Colonic mucosa (tissue), 4 donors: ENCODE measurements at places on chromosomes 1 and 21. TPM values are rescaled to one million over a fixed set of nuclear protein-coding genes. Genes with fewer than 3 reads are reported as not detected.

- no peaks in the 10 kb centered on the region for H3K27me3 ChIP-seq
- H3K4me3 ChIP-seq, result no peak overlapping the region
- no peaks in the 10 kb centered on the region for H3K4me1 ChIP-seq
Observed at GRCh38 chr1:212431644-212432043, 1.1 kb upstream of the NENF start.

- no peaks in the 10 kb centered on the region for H3K36me3 ChIP-seq
- H3K4me1 ChIP-seq, result no peaks in the 10 kb centered on the region
- H3K27me3 ChIP-seq, result no peaks in the 10 kb centered on the region
- no peak overlapping the region for H3K27ac ChIP-seq
- H3K4me3 ChIP-seq, result no peak overlapping the region
Observed at GRCh38 chr1:64581135-64581842, 111.4 kb downstream of the CACHD1 start.

DNA sequence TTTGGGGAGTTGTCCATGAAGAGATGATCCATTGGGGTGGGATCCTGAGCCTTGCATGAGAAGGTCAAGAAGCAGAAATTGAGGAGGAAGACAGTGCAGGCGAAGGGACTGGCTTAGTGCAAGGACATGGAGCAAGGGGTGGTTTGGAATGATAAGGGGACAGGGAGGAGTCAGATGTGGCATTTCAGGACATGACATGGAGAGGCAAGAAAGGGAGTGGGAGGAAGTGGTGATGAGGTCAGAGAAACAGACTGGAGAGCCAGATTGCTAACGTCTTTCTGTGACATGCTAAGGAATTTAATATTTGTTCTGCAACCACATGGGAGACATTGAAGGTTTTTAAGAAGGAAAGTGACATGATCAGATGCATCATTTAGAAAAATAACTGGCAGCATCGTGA is 346.8 kb upstream of the FMN2 start:
- no peaks in the 10 kb centered on the region for H3K27me3 ChIP-seq
- no peak for DNase-seq
- H3K4me1 ChIP-seq, result no peaks in the 10 kb centered on the region
- no peak overlapping the region for H3K4me3 ChIP-seq

DNA sequence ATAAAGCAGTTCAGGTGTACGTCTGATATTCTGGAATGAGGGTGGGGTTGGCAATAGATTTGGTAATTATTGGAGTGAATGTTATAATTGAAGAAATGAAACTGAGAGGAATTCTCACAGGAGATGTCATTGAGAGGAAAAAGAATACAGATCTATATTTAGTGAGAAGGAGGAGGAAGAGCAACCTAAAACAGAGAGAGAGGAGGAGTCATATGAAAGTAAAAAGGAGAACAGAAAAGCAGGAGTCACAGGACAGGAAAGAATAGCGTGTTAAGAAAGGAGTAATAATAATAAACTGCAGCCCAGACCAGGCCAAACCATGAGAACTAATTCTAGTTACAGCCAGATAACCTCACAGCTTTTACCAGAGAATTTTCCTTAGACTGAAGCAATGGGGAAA is 62.7 kb upstream of the MROH9 start:
- no peak overlapping the region for H3K27ac ChIP-seq
- H3K4me3 ChIP-seq, result no peak overlapping the region
- no peak for DNase-seq
- no peaks in the 10 kb centered on the region for H3K27me3 ChIP-seq
- no peaks in the 10 kb centered on the region for H3K36me3 ChIP-seq
- no peaks in the 10 kb centered on the region for H3K4me1 ChIP-seq

DNA sequence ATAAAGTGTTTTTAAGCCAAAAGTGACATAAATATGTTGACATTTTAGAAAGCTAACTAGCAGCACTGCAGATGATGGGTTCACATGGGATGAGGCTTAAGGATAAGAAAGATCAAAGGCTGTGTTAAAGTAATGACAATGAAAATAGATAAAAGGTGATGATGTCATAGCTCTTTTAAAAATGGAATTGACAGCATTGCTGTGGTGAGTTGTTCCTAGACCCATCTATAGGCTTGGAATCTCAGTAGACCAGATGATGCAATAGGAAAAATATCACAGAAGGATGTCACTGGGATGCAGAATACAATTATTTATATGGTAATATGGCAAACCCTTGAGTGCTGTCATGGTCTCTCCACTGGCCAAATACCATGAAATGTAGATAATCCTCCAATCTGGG is 286.0 kb downstream of the PLA2G4A start:
- no peak overlapping the region for H3K27ac ChIP-seq
- H3K4me1 ChIP-seq, result no peaks in the 10 kb centered on the region
- no peaks in the 10 kb centered on the region for H3K36me3 ChIP-seq
- DNase-seq, result no peak
- no peak overlapping the region for H3K4me3 ChIP-seq

GRCh38 chr1:159925719-159926078 is 392 bp upstream of the TAGLN2 start:
- DNase-seq, result no peak
- H3K4me1 ChIP-seq, result no peaks in the 10 kb centered on the region
- peak overlapping the region; percentile 68 for H3K4me3 ChIP-seq
- H3K27ac ChIP-seq, result peak overlapping the region; percentile 92
- H3K36me3 ChIP-seq, result no peaks in the 10 kb centered on the region

GRCh38 chr21:17693801-17694200 is 81.1 kb upstream of the BTG3 start:
- H3K4me1 ChIP-seq, result no peaks in the 10 kb centered on the region
- no peaks in the 10 kb centered on the region for H3K36me3 ChIP-seq
- H3K27me3 ChIP-seq, result no peaks in the 10 kb centered on the region
- no peak overlapping the region for H3K27ac ChIP-seq

GRCh38 chr1:3558036-3558726 is 53.1 kb downstream of the MEGF6 start:
- H3K27me3 ChIP-seq, result no peaks in the 10 kb centered on the region
- no peak overlapping the region for H3K4me3 ChIP-seq
- H3K36me3 ChIP-seq, result no peaks in the 10 kb centered on the region
- H3K27ac ChIP-seq, result no peak overlapping the region

DNA sequence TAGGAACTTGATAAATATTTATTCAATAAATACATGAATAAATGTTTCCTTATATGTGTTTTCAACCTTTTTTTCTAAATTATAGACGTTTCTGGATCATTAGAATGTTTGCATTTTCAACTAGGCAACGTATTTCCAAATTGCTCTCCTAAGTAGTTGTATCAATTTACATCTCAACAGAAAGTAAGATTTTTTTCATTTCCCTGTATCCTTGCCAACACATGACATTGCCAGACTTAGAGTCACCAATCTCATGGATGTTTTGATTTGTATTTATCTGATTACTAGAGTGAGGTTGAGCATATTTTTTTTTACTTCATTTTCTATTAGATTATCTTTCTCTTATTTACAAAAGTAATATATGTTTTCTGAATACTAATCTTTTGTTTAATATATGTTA is 22.2 kb upstream of the SMG7 start:
- H3K36me3 ChIP-seq, result no peaks in the 10 kb centered on the region
- no peak overlapping the region for H3K27ac ChIP-seq
- no peak for DNase-seq
- H3K4me3 ChIP-seq, result no peak overlapping the region

GRCh38 chr1:31901838-31902509 is 36.2 kb downstream of the PTP4A2 start:
- no peak for DNase-seq
- no peaks in the 10 kb centered on the region for H3K27me3 ChIP-seq
- H3K36me3 ChIP-seq, result no peaks in the 10 kb centered on the region
- H3K4me3 ChIP-seq, result no peak overlapping the region

DNA sequence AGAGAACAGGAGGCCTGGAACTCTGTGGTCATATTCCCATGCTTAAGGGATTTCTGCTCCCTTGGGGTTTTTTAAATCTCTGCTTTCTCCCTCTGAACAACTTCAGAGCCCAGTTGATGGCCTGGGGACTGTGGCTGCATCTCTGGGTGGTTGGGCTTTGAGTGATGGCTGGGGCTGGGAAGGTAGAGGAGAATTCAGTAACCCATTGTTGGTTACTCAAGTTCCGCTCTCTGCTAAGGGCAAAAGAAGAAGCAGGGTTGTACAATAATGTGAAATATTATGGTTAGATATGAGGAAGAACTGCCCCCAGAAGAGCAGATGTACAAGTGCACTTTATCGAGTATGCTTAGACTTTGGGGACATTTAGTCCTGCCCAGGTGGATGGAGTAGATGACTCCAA is 72.1 kb upstream of the CNTN2 start:
- H3K27me3 ChIP-seq, result no peaks in the 10 kb centered on the region
- H3K4me3 ChIP-seq, result no peak overlapping the region
- no peaks in the 10 kb centered on the region for H3K4me1 ChIP-seq
- no peak overlapping the region for H3K27ac ChIP-seq

GRCh38 chr21:45576838-45577737 is 34.8 kb upstream of the SLC19A1 start:
- H3K4me1 ChIP-seq, result no peaks in the 10 kb centered on the region
- H3K27ac ChIP-seq, result no peak overlapping the region
- H3K4me3 ChIP-seq, result no peak overlapping the region
- no peaks in the 10 kb centered on the region for H3K36me3 ChIP-seq

DNA sequence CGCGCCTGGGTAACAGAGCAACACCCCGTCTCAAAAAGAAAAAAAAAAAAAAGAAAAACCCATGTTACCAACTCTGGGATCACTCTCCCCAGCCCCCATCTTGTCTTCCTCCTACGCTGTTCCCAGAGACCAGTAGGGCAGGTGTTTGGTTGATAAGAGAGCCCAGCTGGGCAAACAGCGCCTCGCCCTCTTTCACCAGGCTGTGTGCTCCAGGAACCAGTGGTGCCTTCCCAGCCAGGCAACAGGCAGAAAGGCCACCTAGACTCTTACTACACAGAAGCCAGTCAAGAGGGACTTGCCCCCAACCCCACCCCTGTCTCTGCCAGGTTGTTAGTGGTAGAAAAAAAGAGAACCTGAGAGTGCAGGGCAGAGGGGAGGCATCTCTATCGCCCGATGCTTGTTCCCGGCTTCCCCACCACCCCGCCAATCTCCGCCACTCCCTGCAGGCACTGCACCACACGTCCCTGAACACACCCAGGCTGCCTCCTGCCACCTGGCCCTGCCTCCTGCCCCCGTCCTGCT is 14.0 kb upstream of the CTRC start:
- H3K4me3 ChIP-seq, result no peak overlapping the region
- peaks cover 38% of the 10 kb centered on the region for H3K4me1 ChIP-seq
- DNase-seq, result peak; percentile 90
- H3K27me3 ChIP-seq, result no peaks in the 10 kb centered on the region
- H3K27ac ChIP-seq, result peak overlapping the region; percentile 88

DNA sequence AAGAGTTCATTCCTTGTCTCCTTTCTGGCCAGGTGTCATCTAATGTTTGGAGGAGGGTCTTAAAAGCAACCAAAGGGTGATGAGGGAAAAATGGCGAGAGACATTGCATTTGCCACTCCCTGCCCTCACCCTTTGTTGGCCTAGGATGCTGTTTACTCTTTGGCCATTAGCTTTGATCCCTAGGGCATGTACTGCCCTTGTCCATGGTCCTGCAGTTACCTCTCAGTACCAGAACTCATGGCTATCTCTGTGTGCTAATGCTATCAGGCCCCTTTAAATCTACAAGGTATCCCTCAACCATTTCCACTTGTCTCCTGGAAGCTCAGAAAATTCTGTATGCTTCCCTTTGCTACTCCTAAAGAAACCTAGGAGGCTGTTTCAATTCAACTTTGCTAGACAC is 424.8 kb upstream of the PLXNA2 start:
- H3K27me3 ChIP-seq, result no peaks in the 10 kb centered on the region
- no peak for DNase-seq
- no peaks in the 10 kb centered on the region for H3K36me3 ChIP-seq
- no peaks in the 10 kb centered on the region for H3K4me1 ChIP-seq
- H3K4me3 ChIP-seq, result no peak overlapping the region

- H3K27me3 ChIP-seq, result no peaks in the 10 kb centered on the region
- no peak overlapping the region for H3K4me3 ChIP-seq
- H3K36me3 ChIP-seq, result no peaks in the 10 kb centered on the region
- no peak for DNase-seq
Observed at GRCh38 chr1:2355373-2356261, 35.7 kb downstream of the MORN1 start.

- no peak overlapping the region for H3K27ac ChIP-seq
- no peaks in the 10 kb centered on the region for H3K27me3 ChIP-seq
- H3K36me3 ChIP-seq, result no peaks in the 10 kb centered on the region
- no peak for DNase-seq
- H3K4me1 ChIP-seq, result no peaks in the 10 kb centered on the region
Observed at GRCh38 chr1:97942161-97943123, 21.6 kb upstream of the DPYD start.

- H3K4me3 ChIP-seq, result no peak overlapping the region
- H3K27me3 ChIP-seq, result no peaks in the 10 kb centered on the region
- no peaks in the 10 kb centered on the region for H3K36me3 ChIP-seq
- peak; percentile 81 for DNase-seq
Observed at GRCh38 chr1:206912445-206913095, 9.2 kb downstream of the FCMR start.

GRCh38 chr1:172134087-172134731 is 286.3 kb upstream of the C1orf105 start:
- no peaks in the 10 kb centered on the region for H3K4me1 ChIP-seq
- H3K4me3 ChIP-seq, result no peak overlapping the region
- no peak for DNase-seq
- no peaks in the 10 kb centered on the region for H3K36me3 ChIP-seq

DNA sequence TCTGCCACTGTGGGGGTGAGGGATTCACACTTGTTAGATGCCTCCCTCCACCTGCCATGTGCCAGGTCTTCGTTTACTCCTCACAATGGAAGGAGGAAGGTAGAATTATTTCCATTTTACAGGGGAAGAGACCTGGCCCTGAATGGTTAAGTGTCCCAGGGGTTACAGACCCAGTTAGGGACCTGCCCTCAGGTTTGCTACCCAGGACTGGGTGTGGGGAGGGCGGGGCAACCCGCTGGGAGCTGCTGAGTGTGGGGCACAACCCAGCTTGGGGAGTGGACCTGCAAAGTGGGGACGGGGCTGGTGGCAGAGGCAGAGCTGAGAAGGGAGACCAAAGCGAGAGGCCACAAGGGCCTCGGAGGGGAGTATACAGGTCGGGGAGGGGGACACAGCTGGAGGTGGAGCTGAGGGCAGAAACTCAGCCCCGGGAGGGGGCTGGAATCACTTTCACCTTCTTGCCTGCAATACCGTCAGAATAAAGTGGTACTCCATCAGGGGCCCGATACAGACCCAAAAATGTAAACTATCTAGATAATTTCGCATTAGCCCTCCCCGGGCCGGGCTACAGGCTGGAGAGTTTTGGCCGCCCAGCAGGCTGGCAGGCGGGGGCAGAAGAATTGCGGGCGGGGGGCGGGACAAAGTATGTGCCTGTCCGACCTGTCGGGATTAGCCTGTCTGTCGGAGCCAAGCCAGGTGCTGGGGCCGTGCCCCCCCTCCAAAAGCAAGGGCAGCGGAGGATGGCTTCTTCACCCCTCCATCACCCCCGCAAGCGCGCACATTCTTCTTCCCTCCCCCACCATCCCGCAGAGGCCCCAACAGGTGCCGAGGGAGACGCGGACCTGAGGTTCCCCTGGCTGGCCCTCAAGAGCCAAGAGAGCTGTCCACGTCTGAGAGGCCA is 1.4 kb downstream of the RSPO1 start:
- H3K4me1 ChIP-seq, result no peaks in the 10 kb centered on the region
- H3K4me3 ChIP-seq, result no peak overlapping the region
- no peak for DNase-seq
- no peaks in the 10 kb centered on the region for H3K36me3 ChIP-seq
- peaks cover 58% of the 10 kb centered on the region for H3K27me3 ChIP-seq

Gene TFF1
- 233 TPM for total RNA-seq

Gene VWA5B1
- total RNA-seq, result 0.30 TPM

Gene CXADR
- 41.4 TPM for total RNA-seq

Gene NBPF4
- total RNA-seq, result 0.37 TPM

Gene SLC45A3
- 17.9 TPM for total RNA-seq

Gene CFHR3
- total RNA-seq, result not detected

Gene LYST
- 20.0 TPM for total RNA-seq
